Inflammatory macrophage treated with lipopolysaccharide for 4 hours (primary cell): ENCODE measurements at places on chromosomes 11 and 22.

GRCh38 chr11:35933320-35933871 is 10.5 kb upstream of the LDLRAD3 start:
- no peak for DNase-seq

- no peak for DNase-seq
Measured at GRCh38 chr11:12008790-12009616, 577 bp upstream of the DKK3 start.

- peak; percentile 72 for DNase-seq
Measured at GRCh38 chr11:819943-820649, 1.4 kb downstream of the PNPLA2 start.

DNA sequence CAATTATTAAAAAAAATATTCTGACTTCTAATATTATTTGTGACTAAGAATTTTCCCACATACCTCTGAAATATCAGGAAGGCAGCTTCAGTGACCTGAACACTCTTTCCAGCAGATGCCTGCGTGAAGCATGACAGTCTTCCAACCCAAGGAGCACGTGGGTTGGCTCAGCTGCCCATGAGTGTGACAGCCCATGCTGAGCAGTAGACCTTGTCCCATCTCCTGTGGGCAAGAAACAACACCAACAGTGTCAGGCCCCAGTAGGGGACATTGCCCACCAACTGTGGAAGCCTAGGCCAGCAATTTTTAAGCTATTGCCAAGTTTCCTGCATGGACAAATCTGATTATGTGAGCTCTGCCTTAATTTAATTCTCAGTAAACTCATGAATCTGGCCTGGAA is 66.4 kb upstream of the OLFML1 start:
- no peak for DNase-seq

DNA sequence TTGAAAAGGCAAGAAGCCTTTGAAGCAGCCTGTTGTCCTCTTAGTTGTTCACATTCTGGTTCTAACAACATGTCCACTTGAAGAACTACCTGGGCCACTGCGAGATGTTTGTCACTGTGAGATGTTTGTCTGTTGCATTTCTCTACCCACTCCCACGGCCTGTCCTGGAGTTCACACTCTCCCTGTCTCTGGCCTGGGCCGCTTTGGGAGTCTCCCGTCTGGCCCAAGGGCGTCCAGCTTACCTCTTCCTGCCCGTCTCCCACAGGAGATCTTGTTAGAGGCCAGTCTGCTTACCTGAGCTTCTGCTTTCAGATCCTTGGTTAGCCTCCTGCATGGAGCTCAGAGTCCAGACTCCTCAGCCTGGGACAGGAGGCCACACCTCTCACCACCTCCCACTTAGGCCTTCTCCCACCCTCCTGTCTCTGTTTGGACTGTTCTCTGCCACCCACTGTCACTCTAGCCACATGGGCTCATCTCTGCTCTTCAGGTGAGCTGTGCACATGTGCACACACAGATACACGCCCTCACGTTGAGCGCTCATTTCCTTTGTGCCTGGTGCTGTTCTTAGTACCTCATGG is 66.0 kb downstream of the TBC1D22A start:
- DNase-seq, result no peak

GRCh38 chr11:127003260-127003981 is 2.9 kb upstream of the KIRREL3 start:
- DNase-seq, result no peak

GRCh38 chr11:134476435-134477021 is 64.5 kb upstream of the B3GAT1 start:
- no peak for DNase-seq

DNA sequence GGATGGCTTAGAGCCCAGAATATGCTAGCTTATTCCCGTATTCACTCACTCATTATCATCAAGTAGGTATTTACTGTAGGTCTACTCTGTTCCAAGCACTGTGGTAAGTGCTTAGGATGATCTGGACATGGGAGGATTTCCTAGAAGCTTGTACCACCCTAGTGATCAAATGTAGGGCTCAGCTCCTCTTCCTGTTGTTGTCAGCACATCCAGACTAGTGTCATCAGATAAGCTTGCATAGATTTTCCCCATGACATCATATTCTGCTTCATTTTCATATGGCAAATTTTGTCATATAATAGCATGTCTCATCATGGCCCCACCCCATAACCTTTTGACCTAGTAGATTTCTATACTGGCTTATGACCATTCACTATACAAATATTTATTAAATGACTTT is 19.3 kb upstream of the NUCB2 start:
- peak; percentile 77 for DNase-seq

DNA sequence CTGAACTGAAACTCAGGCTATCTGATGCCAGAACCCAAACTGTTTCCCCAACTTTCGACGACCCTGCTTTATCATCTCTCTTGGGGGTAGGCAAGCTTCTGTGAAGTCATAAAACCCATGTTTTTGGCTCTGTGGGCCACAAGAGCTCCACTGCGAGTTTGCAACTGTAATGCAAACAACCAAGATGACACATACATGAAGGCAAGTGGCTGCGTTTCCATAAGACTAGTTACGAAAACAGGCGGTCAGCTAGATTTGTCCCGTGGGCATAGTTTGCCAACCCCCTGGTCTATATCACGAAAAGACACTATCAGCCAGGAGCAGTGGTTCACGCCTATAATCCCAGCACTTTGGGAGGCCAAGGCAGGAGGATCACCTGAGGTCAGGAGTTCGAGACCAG is 37.5 kb downstream of the TPST2 start:
- no peak for DNase-seq

DNA sequence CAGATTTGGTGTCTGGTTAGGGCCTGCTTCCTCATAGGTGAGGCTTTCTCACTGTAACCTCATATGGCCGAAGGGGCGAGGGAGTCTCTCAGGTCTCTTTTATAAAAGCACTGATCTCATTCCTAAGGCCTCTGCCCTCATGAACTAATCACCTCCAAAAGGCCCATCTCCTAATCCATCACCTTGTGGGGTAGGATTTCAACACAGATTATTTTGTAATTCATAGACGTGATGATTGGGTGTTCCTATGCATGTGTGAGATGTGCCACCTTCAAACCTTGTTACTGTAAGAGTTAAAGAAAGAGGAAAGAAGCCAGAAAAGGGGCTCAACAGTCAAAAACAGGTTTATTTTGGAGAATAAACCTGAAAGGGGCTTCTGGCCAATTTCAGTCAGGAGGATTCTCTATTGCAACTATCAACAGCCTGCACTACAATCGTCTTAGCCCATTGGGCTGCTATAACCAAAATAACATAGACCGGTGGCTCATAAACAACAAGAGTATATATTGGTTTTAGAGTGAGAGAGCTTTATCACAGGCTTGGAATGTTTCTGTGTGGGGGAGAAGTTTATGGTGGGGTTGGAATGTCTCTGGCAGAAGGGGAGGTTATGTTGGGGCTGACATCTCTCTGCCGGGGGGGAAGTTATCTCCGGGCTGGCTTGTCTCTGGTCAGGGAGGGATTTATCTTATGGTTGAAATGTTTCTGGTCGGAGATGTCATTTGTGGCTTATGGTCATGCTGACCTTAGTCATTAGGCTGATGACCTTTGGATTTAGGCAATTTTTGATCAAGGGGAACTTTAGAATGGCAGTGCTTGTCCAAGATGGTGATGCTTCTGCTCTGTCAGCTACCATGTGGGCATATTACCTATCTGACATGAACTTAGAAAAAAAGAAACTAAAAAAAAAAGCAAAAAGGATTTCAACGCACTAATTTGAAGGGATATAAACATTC is 35.1 kb downstream of the CSF2RB start:
- DNase-seq, result peak; percentile 68

DNA sequence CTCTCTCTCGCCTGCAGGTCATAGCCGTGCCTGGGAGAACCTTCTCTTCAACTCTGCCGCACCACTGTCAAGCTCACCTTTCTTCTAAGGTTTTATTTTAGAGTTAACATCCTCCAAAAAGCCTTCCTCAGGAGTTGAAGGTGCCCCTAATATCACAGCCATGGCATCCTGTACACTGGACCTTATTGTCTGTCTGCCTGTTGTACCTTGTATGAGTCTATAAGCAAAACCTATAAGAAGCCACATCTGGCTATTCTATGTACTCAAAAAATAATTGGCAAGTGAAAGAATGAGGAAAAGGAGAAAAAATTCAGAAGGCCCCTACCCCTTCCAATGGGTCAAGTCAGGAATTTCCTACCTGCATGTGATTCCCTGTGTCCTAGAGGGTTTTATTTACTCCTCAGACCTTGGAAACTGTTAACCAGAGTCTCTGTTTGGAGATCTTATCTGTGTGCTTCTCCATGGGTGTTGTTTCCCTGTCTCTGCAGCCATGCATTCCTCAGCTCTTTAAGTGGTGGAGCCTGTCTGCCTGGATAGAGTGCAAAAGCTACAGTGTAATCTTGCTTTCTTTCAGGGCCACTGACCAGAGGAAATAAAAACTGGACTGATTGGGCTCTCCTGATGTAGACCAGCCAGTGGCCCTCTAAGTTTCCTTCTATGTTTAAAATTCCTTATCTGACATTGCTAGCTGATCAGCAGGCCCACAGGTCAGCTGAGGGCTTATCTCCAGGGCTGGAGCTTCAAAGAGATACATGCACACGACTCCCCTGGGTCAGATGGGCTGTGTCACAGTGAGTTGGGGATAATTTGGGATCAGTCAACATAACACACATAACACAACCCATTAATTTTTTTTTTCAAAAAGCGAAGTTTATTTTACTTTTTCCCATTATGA is 37.6 kb upstream of the TMEM135 start:
- DNase-seq, result no peak

GRCh38 chr11:92224407-92225124 is at the start of gene FAT3:
Gene FAT3 (plus strand): TSS chr11:92224818. CDS start chr11:92352113, 127,295 bp downstream.
- DNase-seq, result no peak

DNA sequence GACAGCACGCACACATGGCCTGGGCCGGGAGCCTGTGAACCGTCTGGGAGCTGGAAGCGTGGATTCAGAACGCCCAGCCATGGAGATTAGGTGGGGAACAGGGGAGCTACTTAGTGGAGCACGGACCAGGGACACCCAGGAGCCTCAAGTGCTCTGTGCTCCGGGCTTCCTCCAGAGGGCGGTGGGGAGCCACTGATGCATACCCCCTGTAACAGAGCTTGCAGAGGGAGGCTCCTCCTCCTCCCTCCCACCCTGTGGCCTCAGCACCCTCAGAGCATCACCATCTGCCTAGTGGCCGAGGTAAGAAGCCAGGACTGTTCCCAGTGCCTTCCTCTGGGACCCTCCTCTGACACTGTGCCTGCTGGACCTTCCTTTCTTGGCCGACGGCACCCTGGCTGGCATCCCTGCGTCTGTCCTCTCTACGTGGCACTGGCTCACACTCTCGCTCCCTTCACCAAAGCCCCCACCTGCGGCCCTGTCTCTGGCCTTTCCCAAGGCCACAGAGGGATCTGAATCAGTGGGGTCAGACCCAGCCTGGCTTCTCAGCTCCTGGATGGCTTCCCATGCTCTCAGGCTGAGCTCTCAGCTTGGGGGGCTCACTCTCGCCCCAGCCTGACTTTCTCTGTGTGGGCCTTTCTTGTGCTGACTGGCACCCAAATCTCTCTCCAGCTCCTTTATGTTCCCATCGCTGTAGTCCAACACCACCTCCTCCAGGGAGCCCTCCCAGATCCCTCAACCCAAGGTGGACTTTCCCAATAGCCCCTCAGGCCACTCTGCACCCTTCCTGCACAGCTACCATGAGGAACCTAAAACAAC is 780.9 kb downstream of the BRD1 start:
- DNase-seq, result peak; percentile 13

GRCh38 chr22:22452211-22452610 is 56.3 kb downstream of the ZNF280B start:
- DNase-seq, result no peak

DNA sequence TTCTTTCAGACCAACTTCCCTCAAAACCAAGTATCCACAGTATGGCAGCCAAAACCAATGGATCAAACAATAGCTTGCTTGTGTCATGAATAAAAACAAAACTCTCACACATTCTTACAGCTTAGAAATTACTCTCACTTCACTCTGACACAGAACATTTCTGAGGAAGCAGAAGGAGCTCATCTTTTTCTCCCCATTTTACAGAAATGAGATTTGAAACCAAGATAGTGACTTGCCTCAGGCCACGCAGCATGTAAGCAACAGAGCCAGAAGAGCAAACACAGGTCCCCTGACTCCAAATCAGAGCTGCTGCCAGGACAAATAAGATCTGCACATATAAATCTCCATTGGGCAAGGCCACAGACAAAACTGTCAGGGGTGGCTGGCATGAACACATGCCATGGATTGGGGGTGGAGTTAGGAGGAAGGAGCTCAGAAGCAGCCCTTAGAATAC is 64.8 kb downstream of the RAB30 start:
- no peak for DNase-seq

GRCh38 chr22:49519117-49519737 is 308.4 kb downstream of the BRD1 start:
- DNase-seq, result no peak

GRCh38 chr11:72454791-72455190 is 20.5 kb upstream of the CLPB start:
- DNase-seq, result no peak
